ENCODE measurements at places on chromosomes 1 and 21.

GRCh38 chr1:114002492-114003239, 23.4 kb downstream of the OLFML3 start:
- no peak for DNase-seq

DNA sequence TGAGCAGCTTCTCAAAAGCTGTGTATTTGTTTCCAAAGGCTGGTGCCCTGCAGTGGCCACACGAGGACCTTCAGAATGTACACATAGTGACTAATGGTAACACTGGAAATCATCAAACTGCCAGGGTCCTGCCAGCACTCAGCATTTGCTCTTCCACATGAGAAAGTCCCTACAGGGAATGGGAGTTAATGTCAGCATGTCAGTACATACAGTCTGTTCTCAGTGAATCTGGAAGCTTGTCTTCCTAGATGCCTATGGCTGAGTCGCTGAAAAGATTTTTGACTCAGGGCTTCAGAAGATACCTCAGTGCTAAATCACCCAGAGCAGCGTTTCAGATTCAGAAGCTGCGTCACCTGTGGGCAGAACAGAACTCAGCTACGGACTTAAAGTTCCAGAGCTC, 108.2 kb downstream of the CDC7 start:
- DNase-seq = no peak

- DNase-seq = no peak
These were observed 55.1 kb downstream of the KIF26B start for GRCh38 chr1:245209658-245210435.

- DNase-seq = no peak
These were observed 9.4 kb upstream of the VN1R5 start for GRCh38 chr1:247246325-247247115.

DNA sequence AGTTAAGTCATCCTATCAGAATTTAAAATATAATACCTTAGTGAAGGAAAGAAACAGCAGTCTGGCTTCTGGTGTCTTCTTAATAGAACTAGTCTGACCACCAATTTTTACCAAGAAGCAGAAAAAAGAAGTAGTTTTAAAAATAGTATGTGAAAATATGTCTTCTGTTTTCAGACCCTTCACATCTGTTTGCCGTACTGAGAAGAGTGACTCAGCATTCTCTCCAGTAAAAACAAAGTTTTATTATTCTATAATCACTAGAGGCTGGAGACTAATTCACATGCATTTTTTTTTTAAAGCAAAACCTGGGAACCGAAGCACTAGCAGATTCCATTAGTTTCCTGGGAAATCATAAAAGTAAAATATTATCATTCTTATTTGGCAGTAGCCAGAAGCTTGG, 163.8 kb downstream of the COL24A1 start:
- no peak for DNase-seq

GRCh38 chr21:34262469-34262845, 101.3 kb upstream of the KCNE2 start:
- no peak for DNase-seq

DNA sequence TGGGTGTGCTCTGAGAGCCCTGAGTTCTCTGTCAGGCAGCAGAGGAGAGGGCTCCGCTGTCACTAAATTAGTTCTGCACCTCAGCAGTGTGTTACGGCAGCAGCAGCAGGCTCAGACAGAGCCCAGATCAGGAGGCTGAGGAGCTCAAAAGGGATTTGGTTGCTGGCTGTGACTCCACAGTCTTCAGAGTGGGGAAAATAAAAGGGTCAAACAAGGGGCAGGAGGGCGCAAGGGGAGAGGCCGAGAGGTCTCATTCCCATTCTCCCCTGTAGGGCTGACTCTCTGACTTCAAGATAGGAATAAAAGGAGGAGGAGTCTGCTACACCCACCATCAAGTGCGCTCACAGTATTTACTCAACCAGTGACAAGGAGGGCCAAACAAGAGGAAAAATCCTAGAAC, 9.2 kb upstream of the SLC45A3 start:
- DNase-seq = no peak

GRCh38 chr1:181062836-181063428, 25.6 kb upstream of the IER5 start:
- DNase-seq = no peak

GRCh38 chr1:56098946-56099345, 480.4 kb downstream of the PLPP3 start:
- DNase-seq = no peak

DNA sequence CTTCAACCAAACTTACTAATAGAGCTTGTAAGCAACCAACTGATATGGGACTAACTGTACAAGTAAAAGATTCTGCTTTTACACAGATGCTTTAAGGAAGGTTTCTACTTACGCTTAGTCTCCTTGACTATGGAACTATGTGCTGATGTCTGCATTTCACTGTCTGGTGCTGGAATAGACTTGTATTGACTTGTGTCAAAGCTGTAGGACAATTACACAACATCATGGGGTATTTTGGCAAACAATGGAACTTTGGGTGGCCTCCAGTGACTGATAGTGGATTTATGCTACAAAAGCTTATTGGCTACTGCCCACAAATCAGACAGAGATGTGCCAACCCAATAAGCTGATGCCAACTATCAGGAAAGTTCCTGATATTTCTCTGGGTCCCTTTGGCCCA, 10.6 kb downstream of the CBR1 start:
- DNase-seq = no peak
